Mucosa of descending colon (tissue), 3 donors: ENCODE measurements at places on chromosomes 4 and X.

- DNase-seq: no peak
Observed at GRCh38 chr4:25103418-25103817, 56.8 kb downstream of the SEPSECS start.

DNA sequence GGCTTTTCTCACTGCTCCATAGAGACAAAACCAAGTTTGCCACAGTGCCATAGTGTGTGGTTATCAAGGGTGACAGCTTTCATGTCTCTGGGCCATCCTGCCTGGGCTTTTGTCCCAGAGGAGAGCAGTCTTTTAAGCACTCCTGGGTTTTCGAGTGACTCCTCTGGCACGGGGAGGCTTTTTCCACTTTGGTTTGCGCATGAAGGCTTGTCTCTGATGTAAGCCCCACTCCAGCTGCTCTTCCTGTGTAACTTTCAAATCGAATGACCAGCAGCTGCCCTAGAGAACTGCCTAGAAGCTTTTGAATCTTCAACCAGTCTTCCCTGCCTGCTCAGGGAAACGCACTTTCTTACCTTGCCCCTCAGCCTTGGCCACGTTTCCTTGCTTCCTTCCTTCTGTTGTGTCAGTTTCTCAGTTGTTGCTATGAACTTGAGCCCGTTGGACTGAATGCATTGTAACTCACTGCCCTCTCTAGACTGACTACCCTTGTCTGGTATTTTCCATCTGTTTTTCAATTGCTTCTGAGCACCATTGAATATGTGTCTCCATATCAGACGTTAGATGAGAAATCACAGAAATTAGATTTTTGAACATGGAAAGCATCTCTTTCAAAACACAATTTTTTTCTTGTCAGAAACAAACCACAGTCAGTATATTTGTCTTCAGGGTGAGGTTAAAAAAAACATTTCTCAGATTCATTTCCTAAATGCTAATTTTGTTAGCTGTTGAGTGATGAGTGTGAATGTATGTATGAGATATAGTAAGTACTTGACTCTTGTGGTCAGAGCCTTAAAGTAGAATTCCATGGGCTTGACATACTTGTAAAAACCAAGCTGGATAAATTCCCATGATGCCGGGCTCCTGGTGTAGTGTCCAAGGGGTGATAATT, 45.3 kb downstream of the SLC9A6 start:
- no peak for DNase-seq

DNA sequence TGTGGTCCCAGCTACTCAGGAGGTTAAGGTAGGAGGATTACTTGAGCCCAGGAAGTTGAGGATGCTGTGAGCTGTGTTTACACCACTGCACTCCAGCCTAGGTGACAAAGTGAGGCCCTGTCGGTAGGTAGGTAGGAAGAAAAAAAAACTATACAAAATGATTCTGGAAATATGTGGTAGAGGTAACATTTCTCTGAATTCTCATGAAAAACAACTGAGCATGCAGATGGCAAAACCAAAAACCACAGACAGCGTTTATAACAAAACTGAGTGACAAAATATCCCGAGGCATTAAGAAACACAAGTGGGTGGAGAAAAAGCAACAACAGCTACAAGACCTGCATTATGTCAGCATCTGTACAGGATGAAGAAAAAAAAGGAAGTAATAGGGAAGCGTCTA, 211.7 kb downstream of the DLG3 start:
- no peak for DNase-seq

DNA sequence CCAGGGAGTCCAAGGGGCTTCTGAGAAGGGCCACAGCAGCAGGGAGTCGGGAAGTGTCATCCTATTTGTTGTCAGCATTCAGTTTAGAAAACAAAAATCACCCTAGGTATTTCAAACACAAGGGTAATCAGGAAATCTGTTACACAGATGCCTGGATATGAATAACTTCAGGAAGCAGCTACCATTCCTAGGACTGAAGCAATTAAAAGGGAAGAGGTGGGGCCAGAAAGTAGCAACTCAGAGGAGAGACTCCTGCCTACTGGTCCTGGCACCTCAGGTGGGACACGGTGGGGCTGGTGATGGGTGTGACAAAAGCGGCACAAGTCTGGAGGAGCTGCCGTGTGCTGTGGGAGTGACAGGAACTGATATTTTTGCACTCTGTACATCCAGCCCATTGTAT, 107.9 kb downstream of the PDGFRA start:
- no peak for DNase-seq

- no peak for DNase-seq
Observed at GRCh38 chr4:67198727-67199126, 346.6 kb downstream of the CENPC start.

- no peak for DNase-seq
Observed at GRCh38 chrX:70252491-70252890, 7.5 kb downstream of the P2RY4 start.

GRCh38 chr4:77581724-77582123, 23.9 kb upstream of the CXCL13 start:
- DNase-seq: no peak

DNA sequence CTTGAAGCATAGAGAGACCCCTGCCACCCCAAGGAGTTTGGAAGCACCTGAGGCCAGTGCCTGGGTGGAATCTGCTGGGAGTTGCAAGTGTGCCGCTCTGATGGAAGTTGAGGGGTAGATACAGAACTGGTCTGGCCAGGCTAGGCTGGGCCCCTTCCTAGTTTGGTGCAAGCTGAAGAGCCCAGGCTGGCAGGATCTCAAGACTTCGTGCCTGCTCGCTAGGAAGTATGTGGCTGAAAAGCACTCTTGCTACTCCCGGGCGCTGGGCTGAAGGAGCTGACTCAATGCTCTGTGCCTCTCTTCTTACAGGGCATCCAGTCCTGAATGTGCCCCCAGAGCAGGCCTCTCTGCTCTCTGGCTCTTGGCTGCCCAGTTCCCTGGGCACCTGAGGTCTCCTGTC, 51.7 kb upstream of the PJA1 start:
- DNase-seq: no peak

- DNase-seq: no peak
Observed at GRCh38 chr4:169188204-169188603, 82.6 kb downstream of the SH3RF1 start.

GRCh38 chrX:120664081-120664480, 34.2 kb upstream of the C1GALT1C1 start:
- no peak for DNase-seq

DNA sequence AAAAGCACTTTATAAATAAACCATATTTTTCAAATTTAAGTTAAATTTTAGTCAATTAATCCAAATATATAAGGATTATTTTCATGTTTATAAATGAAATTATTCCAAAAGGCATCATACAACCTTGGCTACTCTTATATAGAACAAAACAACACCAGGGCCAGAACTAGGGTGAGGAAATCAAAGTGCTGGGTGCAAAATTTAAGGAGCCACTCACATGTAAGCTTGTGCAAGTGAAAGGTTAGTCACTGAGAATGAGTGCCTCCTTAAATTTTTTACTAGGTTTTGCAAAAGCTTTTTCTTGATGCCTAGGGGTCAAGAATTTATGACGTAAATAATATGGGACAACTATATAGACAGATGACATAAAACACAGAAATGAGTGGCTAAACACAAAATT, 83.4 kb upstream of the COX18 start:
- no peak for DNase-seq

- no peak for DNase-seq
Observed at GRCh38 chrX:38375891-38376290, 23.5 kb downstream of the OTC start.

GRCh38 chrX:45843518-45843917, 642.8 kb upstream of the DIPK2B start:
- DNase-seq: no peak

DNA sequence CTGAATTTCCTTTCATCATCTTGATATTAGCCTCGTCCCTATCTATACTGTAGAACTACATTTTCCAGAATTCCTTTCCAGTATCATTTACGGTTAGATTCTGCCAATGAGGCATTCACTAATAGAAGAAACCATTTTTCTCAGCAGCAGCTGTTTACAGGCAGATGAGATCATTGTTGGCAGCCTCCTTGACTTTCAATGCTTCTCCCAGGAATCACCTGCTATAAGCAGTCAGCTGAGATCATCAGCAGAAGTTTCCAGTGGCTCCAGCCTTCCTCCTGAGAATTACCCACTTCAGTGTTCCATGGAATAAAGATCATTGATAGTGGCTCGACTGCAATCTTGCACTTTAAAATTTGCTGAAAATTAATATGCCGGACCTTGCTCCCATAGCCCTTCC, 157.3 kb upstream of the TET2 start:
- peak; percentile 15 for DNase-seq

GRCh38 chr4:14636563-14636962, 365.7 kb upstream of the CPEB2 start:
- DNase-seq: no peak

- no peak for DNase-seq
Observed at GRCh38 chr4:8600686-8601085, 8.1 kb downstream of the CPZ start.

GRCh38 chrX:49925176-49925575, 2.8 kb downstream of the CLCN5 start:
- peak; percentile 7 for DNase-seq

- DNase-seq: peak; percentile 23
Observed at GRCh38 chr4:71550220-71551165, 211.7 kb downstream of the SLC4A4 start.

DNA sequence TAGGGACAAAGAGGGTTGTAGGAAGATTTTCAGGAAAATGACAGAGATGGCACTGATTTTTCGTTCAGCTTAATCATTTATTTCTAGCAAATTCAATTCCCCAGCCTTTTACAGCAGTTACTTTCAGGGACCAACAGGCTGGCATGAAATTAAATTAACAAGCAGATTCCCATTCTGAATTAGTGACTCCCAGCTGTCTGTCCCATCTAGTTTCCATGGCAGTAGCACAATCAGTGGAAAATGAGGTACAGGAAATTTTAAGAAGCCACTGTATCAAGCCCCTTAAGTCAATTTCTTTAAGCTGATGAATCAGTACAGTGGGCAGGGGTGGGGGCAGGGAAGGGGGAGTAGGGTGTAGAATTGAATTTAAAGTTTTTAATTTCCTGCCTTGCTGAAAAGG, 121.1 kb upstream of the TEX13C start:
- DNase-seq: no peak

GRCh38 chrX:139559383-139560042, 29.0 kb downstream of the F9 start:
- no peak for DNase-seq

- DNase-seq: no peak
Observed at GRCh38 chr4:89486042-89486441, 178.4 kb upstream of the GPRIN3 start.

GRCh38 chrX:115693476-115693875, 132.5 kb downstream of the PLS3 start:
- no peak for DNase-seq

- no peak for DNase-seq
Observed at GRCh38 chr4:128525387-128525786, 237.8 kb upstream of the PGRMC2 start.

DNA sequence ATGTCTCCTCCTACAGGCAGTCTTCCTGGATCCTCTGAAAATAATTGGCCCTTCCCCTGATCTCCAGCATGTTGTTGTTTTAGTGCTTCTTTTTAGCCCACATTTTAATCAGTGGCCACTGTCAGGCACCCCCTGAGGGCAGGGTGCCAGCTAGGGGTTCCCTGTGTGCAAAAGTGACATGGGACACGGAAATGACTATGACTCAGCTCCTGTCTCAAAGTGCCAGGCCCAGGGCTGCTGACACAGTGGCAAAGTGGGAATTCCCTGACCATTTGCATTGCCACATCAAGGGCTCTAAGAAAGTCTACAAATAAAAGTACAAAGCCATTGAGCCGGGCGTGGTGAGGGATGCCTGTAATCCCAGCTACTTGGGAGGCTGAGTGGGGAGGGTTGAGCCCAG, 24.8 kb downstream of the HMX1 start:
- no peak for DNase-seq
